ENCODE measurements at places on chromosomes 6 and 20. TPM values are rescaled to one million over a fixed set of nuclear protein-coding genes. Genes with fewer than 3 reads are reported as not detected.
A peak's percentile ranks its signal among the peaks of the same experiment; 100 is the strongest.

GRCh38 chr6:70413992-70414494, 735 bp downstream of the FAM135A start:
- DNase-seq = no peak

DNA sequence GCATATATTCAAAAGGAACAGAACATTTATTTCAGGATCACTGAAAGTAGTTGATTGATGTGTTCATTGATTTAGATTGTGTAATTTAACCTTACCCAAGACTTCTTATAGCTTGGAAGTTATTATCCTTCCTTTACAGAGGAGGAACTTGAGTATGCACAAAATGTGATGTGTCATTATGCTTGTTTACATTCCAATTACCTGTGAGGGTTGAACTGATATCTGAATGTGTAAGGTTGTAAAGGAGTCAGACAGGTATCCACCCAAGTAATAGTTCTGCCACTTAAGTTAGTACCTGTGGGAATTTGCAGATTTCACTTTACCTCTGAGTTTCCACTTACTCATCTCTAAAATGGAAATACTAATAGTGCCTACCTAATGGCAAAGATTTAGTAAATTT, 668.2 kb downstream of the DOK5 start:
- DNase-seq = no peak

- DNase-seq = no peak
Measured at GRCh38 chr20:23335521-23335920, 15.1 kb upstream of the NXT1 start.

- DNase-seq = peak; percentile 25
Measured at GRCh38 chr6:16331384-16332174, 93.2 kb downstream of the GMPR start.

DNA sequence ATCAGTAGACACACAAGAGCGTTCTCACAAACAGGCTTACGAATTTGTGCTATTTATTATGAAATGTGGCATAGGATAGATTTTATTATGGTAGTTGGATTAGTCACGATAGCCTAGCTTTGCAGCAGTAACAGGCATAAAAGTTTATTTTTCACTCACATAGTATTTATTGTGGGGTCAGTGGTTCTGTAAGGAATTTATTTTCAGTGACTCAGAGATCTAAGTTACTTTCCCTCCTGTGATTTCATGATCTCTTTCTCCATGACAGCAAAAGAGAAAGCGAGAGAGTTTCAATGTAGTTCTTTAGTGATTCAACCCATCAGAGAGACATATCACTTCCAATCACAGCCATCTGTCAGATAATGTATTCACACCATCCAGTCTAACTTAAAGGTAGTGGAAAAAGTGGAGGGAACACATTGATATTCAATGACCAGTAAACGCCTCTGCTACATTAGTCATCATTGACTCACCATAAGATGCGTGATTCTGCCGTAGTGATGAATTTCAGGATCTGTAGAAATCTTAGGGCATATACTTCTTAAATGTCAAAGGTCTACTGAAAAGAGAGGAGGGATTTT, 605.5 kb downstream of the HDGFL1 start:
- no peak for DNase-seq

Gene GLP1R
- total RNA-seq = 4.0 TPM

Gene TCP1
- total RNA-seq = 218 TPM

Gene KIF6
- total RNA-seq = 2.9 TPM
